A549 treated with Hydrocortisone at 1 μM for 4 hours (cell line): ENCODE measurements at places on chromosomes 11 and 22. TPM values are rescaled to one million over a fixed set of nuclear protein-coding genes. Genes with fewer than 3 reads are reported as not detected.

The CTNND1 gene
- total RNA-seq: 52.3 to 70.5 TPM (median 61.3 TPM) in 5 replicates

The CRYBB2 gene
- not detected in 5 replicates for total RNA-seq

The XKR3 gene
- total RNA-seq: not detected in 5 replicates

The PGA3 gene
- not detected in 5 replicates for total RNA-seq

The POU2AF3 gene
- 1.0 to 1.5 TPM (median 1.4 TPM) in 5 replicates for total RNA-seq

The OR5P2 gene
- total RNA-seq: not detected in 5 replicates

The PRR5 gene
- total RNA-seq: 10.6 to 14.5 TPM (median 14.4 TPM) in 5 replicates

The FADS3 gene
- 61.6 to 86.5 TPM (median 77.7 TPM) in 5 replicates for total RNA-seq

The APBB1 gene
- 16.6 to 20.1 TPM (median 18.9 TPM) in 5 replicates for total RNA-seq

The ZNF214 gene
- 0.76 to 1.9 TPM (median 0.83 TPM) in 5 replicates for total RNA-seq

The OR51B5 gene
- not detected in 5 replicates for total RNA-seq

The TMPRSS4 gene
- not detected in 5 replicates for total RNA-seq

The TCN1 gene
- 0.15 to 0.55 TPM (median 0.28 TPM) in 5 replicates for total RNA-seq

The ART1 gene
- not detected in 5 replicates for total RNA-seq

The SPINDOC gene
- 37.1 to 49.7 TPM (median 47.9 TPM) in 5 replicates for total RNA-seq

The OR2AG1 gene
- total RNA-seq: not detected in 5 replicates

The C11orf98 gene
- 115 to 147 TPM (median 128 TPM) in 5 replicates for total RNA-seq

The CNIH2 gene
- 2.0 to 2.9 TPM (median 2.6 TPM) in 5 replicates for total RNA-seq

The CHRDL2 gene
- total RNA-seq: 2.7 to 5.4 TPM (median 4.6 TPM) in 5 replicates

The IFT27 gene
- 14.8 to 25.4 TPM (median 22.3 TPM) in 5 replicates for total RNA-seq

The PLA2G3 gene
- total RNA-seq: not detected in 5 replicates

The TRIM29 gene
- 24.4 to 26.6 TPM (median 25.6 TPM) in 5 replicates for total RNA-seq

The IL18 gene
- 93.4 to 103 TPM (median 96.1 TPM) in 5 replicates for total RNA-seq

The BIK gene
- 1.5 to 2.6 TPM (median 1.9 TPM) in 5 replicates for total RNA-seq

The MAJIN gene
- total RNA-seq: not detected in 5 replicates

The MIAT gene
- total RNA-seq: 0.15 to 0.25 TPM (median 0.23 TPM) in 5 replicates

The C11orf16 gene
- not detected in 5 replicates for total RNA-seq

The GALNT18 gene
- total RNA-seq: 27.0 to 34.1 TPM (median 32.5 TPM) in 5 replicates

The THRSP gene
- not detected in 5 replicates for total RNA-seq

The SERPING1 gene
- 0.53 to 1.3 TPM (median 0.88 TPM) in 5 replicates for total RNA-seq

The RASSF7 gene
- 50.5 to 64.1 TPM (median 51.3 TPM) in 5 replicates for total RNA-seq

The FAR1 gene
- 44.2 to 70.9 TPM (median 58.6 TPM) in 5 replicates for total RNA-seq

The FGF4 gene
- not detected in 5 replicates for total RNA-seq

The PRR33 gene
- total RNA-seq: not detected in 5 replicates

The LRP4 gene
- 6.9 to 10.2 TPM (median 7.1 TPM) in 5 replicates for total RNA-seq

The NRGN gene
- total RNA-seq: 6.0 to 13.6 TPM (median 10.2 TPM) in 5 replicates

The SUSD2 gene
- 63.9 to 79.0 TPM (median 75.3 TPM) in 5 replicates for total RNA-seq

The SCT gene
- total RNA-seq: not detected in 5 replicates

The OR8G1 gene
- not detected in 5 replicates for total RNA-seq

The TEF gene
- total RNA-seq: 0.99 to 1.2 TPM (median 1.1 TPM) in 5 replicates

The ANKK1 gene
- total RNA-seq: 0.03 to 0.11 TPM (median 0.05 TPM) in 3 of 5 replicates, not detected in the others
